ENCODE measurements at places on chromosomes 2 and 18.

DNA sequence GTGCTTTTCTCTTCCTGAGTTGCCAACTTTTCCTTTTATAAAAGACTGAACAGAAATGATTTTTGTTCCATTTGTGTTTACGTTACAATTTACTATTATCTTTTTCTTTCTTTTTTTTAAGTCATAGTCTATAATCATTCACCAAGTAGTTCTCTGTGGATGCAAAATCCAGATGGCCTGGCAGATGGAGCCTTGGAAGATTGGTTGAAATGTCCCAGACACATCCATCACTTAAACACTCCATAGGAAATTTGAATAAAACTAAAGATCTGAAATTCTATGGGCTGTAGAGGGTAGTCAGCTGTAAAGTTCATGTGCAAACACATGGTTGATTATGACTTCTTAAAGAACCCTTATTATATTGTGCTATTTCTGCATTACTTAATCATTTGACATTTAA is 164.8 kb upstream of the DOCK10 start:
- DNase-seq: no peak

DNA sequence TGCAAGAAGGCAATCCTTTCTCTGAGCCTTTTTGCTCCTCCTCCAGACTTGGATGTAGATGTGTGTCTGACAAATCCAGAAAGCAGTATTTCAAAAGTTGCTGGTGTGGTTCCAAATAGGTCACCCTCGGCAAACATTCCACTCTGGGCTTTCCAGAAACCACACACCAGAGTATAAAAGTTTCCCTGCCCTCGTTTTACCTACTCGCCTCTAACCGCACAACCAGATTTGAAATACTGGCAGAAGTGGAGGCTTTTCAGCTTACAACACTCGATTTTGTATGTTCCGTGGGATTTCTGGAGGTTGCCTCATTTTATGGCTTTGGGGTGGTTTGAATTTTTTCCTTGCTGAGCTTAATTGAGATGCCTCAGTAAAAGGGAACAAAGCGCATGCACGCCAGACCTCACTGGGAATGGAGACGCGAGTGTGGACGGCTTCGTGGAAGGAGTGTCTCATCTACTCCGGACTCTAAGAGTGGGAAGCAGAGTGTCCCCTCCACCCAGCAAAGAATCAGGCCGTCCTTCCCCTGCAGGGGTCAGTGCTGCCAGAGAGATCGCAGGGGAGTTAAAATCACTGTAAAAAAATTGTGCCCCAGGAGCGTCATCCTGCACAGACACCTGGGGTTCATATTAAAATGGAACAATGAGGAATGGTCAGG is 44.0 kb upstream of the RPL31 start:
- no peak for DNase-seq

DNA sequence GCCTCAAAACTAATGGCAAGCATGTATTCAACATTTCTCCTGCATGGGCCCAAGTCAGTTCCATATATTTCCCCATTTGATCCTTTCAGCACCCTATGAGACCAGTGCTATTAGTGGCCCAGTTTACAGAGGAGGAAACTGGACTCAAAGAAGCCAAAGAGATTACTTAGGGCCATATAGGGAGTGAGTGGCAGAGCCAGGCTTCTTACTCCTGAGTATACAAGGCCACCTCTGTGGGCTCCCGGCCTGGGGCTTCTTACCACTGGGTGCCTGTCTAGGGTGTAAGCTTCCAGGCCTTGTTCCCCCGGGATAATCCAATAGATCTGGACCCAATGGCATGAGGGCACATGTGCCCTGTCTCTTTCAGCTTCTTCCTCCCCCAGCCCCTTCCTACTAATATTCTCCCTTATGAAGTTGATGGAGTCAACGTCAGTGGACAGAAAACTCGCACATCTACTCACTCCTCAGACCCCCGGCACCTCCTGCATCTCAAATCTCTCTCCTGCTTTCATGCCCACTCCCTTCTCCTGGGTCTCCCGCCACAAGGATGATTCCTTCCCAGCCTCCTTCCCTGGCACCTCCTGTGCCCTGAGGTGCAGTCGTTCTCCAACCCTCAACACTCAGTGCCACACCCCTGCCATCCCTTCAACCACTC is 222.6 kb downstream of the ANAPC1 start:
- no peak for DNase-seq

- no peak for DNase-seq
Measured at GRCh38 chr2:79099140-79099686, 11.4 kb upstream of the REG1B start.

DNA sequence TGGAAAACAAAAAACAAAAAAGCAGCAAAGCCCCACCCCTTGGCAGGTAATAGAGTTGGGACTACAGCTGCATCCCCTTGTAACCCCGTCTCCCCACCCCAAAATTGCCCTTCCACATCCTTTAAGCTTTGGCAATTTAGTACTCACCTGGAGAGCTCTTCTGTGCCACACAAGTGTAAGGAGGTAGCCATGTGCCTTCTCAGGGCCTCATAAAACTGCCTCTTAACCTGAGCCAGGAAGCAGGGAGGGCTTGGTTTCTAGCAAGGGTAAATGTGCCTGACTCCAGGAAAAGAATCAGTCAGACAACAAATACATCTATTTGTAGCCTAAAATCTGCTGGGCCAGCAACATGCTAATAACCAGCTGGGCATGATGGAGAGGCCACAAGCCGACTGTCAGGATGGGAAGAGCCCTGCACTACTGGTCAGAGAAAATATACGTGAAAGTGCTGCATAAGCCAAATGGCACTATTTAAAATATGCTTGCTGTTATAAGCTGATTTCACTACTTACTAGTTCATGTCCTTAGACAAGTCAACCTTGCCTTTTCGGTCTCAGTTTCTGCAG is 46.3 kb downstream of the NOP58 start:
- no peak for DNase-seq

GRCh38 chr2:195122653-195123052 is 534.4 kb upstream of the SLC39A10 start:
- no peak for DNase-seq

- DNase-seq: no peak
Measured at GRCh38 chr2:159606287-159606686, 10.1 kb downstream of the BAZ2B start.

DNA sequence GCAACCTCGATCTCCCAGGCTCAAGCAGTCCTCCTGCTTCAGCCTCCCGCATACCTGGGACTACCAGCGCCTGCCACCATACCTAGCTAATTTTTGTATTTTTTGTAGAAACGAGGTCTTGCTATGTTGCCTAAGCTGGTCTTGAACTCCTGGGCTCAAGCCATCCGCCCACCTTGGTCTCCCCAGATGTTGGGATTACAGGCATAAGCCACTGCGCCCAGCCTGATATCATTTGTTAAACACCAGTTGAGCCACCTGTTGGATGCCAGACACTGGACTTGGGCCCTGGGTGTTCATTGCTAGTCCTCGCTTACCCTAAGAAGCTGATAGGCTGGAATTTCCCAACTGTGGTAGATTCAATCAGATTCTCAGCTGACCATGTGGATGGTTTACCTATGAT is 79.8 kb downstream of the ITGB1BP1 start:
- no peak for DNase-seq

- no peak for DNase-seq
Measured at GRCh38 chr18:6729247-6730091, at the start of gene ARHGAP28. TSS of gene ARHGAP28 (plus strand) at chr18:6729716. CDS start at chr18:6729822, 106 bp downstream.

GRCh38 chr18:35826477-35826876 is 146.0 kb upstream of the RMP24 start:
- DNase-seq: no peak

DNA sequence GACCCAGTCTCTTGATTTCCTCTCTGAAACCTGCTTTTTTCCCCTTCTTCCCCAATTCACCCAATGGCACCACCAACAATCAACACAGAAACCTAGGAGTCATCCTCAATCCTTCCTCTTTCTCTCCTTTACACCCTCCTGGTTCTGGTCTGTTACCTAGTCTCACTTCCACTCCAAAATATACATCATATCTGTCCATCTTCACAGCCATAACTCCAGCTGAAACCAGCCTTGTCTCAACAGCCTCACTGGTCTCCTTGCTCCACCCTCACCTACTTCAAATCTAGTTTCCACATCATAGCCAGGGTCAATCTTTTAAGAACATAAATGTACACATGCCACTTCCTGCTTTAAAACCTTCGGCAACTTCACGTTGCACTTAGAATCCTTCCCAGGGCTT is 11.8 kb upstream of the TWSG1 start:
- no peak for DNase-seq

- no peak for DNase-seq
Measured at GRCh38 chr18:76414936-76415621, 80.0 kb downstream of the ZNF516 start.

GRCh38 chr18:39365836-39366485 is 1800.4 kb upstream of the CELF4 start:
- DNase-seq: no peak

- DNase-seq: no peak
Measured at GRCh38 chr2:84902526-84902925, 2.9 kb upstream of the TMSB10 start.

All from inflammatory macrophage (primary cell).